ENCODE measurements at places on chromosomes 16 and 17. TPM values are rescaled to one million over a fixed set of nuclear protein-coding genes. Genes with fewer than 3 reads are reported as not detected.

DNA sequence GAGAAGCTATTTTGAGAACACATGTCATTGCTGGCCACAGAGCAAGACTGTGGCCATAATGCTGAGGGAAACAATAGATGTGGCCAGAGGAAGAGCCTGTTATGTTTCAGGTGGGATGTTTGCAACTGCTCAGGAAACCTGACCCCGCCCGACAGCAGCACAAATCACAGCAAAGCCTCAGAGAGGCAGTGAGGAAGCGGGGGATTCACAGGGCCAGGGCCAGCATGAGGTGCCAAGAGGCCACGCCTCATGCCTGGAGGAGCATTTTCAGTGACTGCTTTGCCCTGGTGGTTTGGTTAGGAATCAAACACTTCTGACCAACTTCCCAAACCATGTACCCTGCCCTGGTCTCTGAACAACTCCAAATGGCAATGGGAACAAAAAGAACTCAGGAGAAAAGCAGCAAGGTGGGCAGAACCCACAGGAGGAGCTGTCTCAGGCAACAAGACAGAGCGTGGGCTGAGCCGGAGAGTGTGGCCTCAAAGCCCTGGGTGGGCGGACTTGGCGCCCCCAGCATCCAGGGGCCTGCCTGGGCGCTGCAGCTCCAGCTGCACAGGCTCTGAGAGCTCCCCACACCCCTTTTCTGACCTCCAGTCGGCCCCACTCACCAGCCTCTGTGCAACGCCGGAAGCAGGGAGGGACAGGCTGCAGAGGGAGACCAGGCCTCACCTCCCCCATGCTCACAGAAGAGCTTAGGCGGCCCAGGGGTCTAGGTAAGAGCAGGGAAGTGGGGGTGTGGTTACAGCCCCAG, 20.6 kb downstream of the HIC1 start:
- no peak for DNase-seq

Gene SEPTIN12
- not detected for polyA plus RNA-seq

- no peak for DNase-seq
Observed at GRCh38 chr17:76266244-76266938, 1.2 kb downstream of the UBALD2 start.

GRCh38 chr16:74568961-74569631, 37.8 kb downstream of the GLG1 start:
- no peak for DNase-seq

GRCh38 chr17:21034340-21035235, 8.2 kb downstream of the USP22 start:
- peak; percentile 67 for DNase-seq

GRCh38 chr16:50800074-50800473, 58.2 kb downstream of the CYLD start:
- no peak for DNase-seq

DNA sequence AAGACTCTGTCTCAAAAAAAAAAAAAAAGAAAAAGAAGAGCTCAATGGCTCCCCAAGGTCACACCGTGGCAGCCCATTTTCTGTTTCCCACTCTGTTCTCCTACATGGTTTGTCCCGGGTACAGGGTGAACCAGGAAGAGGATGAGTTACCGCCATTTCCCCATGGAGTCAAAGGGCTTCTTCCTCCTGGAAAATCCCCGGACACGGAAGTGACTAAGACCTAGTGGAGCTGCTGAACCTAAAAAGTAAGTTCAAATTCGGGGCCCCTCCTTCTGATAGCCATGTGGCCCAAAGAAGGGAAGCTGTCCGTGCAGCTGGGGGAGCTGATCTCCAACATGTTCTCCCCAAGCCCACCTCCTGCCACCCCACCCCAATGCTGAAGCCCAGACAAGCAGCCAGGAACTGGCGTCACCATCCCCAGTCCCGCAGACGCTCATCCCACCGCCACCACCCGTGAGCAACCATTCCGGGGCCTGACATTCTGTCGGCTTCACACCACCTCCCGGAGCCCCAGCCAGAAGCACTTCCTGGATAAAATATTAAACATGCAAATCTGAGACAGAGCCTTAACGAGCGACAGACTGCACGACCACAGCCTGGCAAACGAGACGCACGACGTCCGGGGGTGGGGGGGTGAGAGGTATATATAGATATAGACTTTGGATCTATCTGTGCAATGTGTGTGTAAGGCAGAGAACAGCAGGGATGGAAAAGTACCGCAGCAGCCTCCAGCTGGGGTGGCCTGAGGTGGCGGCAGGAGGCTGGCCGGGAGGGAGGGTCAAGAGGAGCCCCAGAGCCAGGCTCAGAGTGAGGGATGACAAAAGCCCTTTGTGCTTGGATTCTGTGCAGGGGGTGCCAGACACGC, 17.6 kb downstream of the EPOP start:
- no peak for DNase-seq

GRCh38 chr17:1482680-1483079, 9.8 kb downstream of the MYO1C start:
- no peak for DNase-seq

Data from naive thymus-derived CD8-positive, alpha-beta T cell (primary cell).